SK-N-DZ (cell line): ENCODE measurements at places on chromosomes 12 and 14.

GRCh38 chr12:113108308-113108707, 27.3 kb downstream of the RASAL1 start:
- no peak for DNase-seq

DNA sequence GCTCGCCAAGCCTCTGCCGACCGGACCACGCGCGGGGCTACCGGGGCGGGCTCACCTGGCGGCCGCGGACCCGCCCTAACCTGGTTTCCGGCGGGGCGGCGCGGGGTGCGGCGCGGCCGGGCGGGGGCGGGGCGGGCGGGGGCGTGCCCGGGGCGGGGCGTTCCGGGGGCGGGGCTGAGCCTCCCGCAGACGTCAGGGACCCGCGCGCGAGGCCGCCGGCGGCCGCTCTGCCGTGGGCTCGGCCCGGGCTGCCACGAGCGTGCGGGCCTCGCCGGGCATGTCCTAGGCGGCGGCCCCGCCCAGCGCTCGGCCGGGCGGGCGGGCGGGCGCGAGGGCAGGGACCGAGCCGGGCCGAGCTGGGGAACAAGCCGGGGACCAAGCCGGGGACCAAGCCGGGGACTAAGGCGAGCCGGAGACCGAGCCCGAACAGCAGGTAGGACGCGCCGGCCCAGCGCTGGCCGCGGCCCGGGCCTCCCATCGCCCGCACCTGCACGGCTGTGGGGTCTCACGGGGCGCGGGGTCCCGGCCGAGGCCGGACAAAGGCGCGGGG, at the start of gene CEP170B:
Gene CEP170B, plus strand, starts transcription at position 188 of the 550 bp plus-strand sequence. CDS start 3,183 bp downstream, outside the sequence.
- no peak for DNase-seq

- no peak for DNase-seq
Observed at GRCh38 chr12:49933796-49934195, 16.7 kb upstream of the AQP2 start.

GRCh38 chr12:47110718-47111391, 31.1 kb upstream of the AMIGO2 start:
- no peak for DNase-seq

- peak; percentile 71 for DNase-seq
Observed at GRCh38 chr12:42588524-42589464, 752 bp downstream of the PRICKLE1 start.

DNA sequence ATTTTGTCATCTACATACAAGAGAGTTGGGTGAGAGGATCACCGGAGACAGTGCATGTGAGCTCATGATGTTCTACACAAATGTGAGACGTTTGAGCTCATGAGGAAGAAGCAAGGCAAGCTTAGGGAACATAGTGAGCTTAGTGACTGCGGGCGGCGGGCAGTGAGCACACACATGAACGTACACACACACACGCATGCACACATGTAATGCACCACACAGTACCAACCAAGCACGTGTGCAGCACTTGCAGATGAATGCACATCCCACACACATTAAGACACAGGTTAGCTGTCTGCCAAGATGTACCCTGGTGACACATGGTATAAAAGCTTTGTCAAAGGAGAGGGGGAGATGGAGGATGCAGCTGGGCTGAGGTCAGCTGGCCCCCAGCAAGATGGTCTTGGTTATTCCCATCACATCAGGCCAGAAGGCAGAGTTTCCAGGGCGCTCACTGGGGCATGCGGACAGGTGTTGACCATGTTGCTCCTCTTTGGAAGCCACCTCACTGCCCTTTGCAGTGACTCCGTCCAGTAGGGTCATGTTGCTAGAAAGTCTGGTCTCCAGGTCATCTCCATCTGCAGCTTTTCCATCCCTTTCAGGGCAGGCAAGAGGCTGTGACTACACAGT, 8.7 kb upstream of the CACNA2D4 start:
- DNase-seq, result no peak

GRCh38 chr14:83733670-83734069, 1796.3 kb upstream of the FLRT2 start:
- DNase-seq, result no peak

DNA sequence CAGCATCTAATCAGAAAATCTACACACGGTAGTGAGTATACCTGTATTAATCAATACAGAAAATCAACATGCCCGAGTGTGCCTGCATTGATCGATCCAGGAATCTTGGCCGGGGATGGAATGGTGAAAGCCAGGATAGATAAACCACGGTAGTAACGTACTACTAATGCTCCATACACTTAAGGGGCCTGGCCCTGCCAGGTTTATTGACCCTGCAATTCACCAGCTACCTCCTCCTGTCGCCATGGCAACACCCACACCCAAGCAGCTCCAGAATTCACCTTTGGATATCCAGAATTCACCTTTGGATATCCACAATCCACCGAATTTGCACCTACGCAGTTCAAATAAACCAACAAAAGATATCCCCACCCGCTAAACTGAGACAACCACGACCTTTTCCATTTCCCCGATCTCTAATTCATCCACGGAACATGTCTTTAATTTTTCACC, 14.8 kb upstream of the CALM1 start:
- peak; percentile 29 for DNase-seq

DNA sequence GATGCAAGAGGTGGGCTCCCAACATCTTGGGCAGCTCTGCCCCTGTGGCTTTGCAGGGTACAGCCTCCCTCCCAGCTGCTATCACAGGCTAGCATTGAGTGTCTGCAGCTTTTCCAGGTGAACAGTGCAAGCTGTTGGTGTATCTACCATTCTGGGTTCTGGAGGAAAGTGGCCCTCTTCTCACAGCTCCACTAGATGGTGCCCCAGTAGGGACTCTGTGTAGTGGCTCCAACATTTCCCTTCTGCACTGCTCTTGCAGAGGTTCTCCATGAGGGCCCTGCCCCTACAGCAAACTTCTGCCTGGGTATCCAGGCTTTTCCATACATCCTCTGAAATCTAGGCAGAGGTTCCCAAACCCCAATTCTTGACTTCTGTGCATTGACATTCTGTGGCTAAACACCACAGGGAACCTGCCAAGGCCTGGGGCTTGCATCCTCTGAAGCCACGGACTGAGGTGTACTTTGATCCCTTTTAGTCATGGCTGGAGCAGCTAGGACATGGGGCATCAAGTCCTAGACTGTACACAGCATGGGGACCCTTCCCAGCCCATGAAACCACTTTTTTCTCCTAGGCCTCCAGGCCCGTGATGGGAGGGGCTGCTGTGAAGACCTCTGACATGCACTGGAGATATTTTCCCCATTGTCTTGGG, 24.0 kb upstream of the SLC38A1 start:
- no peak for DNase-seq

GRCh38 chr12:106527356-106527755, 55.4 kb upstream of the RFX4 start:
- DNase-seq, result no peak

DNA sequence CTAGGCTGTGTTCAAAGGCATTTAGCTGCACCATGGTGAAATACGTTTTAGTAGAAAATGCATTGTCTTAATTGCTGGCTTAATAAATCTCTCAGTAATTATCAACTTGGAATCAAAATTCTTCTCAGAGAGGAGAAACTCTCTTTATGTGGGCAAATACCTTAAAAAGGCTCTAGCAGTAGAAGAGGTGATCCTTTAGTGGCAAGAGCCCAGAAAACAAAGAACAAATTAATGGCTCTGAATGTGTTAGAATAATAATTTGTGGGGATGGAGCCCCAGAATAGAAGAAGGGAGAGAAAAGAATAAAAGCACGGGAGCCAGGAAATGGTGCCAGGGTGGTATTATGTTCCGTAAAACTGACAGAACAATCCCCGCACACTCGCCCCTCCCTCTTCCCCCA, 14.8 kb downstream of the TSPAN8 start:
- no peak for DNase-seq

- no peak for DNase-seq
Observed at GRCh38 chr12:1796515-1797010, 23.8 kb upstream of the LRTM2 start.

- no peak for DNase-seq
Observed at GRCh38 chr14:59424341-59425071, 40.7 kb downstream of the GPR135 start.

GRCh38 chr14:71466946-71467345, 465.3 kb upstream of the RGS6 start:
- DNase-seq, result no peak

DNA sequence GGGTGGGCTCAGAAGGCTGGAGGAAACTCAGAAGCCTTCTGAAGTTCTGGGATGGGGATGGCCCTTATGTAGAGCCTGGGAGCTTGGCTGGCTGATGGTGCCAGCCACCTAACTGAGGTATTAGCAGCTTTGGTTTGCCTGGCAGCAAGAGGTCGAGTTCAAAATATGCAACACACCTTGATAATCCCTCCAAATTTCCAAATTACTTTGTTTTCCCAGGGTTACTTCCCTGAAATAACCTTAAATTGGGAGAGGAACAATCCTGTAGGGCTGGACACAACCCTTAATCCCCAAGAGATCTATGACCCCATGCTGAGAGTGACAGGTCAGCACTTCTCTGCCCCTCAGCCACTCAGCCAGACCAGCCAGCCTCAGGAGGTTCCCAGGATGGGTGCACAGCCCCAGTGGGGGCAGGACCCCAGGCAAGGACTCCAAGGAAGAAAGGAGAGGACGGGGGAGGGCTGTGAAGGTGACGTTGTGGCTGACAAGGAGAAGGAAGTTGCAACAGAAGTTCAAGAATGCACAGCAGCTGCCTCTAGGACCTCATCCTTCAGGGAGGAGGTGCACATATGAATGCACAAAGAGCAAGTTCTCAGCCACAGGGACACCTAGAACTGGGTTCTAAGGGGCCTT, 18.6 kb upstream of the KRT77 start:
- DNase-seq, result no peak

GRCh38 chr12:2553388-2554126, 241.2 kb upstream of the FKBP4 start:
- DNase-seq, result no peak

GRCh38 chr12:42728770-42729534, 139.4 kb upstream of the PRICKLE1 start:
- no peak for DNase-seq

- no peak for DNase-seq
Observed at GRCh38 chr12:109772622-109773321, 59.1 kb downstream of the FAM222A start.

GRCh38 chr14:70833884-70834283, 24.6 kb upstream of the MAP3K9 start:
- DNase-seq, result no peak

DNA sequence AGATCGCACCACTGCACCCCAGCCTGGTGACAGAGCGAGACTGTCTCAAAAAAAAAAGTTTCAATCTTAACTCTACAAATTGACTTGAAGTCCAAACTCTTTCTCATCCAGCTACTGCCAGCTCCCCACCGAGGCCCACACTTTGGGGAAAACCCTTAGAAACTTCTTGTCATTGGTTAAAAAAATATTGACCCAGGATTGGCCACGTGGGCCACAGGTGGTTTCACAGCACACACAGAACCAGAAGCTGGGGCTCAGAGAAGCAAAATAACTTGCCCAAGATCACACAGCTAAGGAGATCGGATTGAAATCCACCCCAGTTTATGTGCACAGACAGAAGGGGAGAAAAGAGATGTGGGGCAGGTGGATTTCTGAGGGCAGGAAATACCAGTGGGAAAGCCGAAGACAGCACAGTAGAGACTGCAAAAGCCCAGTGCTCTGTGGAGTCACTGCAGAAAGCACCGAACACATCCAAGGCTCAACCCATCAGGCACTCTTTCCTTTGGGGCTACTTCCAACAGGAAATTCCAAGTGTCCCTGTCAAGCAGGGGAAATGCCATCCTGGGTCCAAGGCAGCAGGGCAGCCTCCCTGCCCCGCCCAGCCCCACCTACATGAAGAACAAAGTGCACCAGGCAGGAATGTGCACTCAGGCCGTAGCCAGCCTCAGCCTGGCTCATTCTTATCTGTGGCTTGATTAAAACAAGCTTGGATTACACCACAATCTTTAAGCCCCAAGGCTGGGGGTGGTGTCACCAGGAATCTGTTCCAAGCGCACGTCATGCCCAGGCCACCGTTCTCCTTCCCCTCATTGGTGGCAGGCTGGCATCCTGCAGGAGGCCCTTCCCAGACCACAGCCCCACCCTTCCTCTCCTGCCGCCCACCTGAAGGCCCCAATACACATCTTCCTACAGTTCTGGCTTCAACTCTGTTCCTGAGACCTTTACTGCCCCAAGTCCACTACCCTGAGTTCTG, 72.5 kb downstream of the ITPK1 start:
- DNase-seq, result no peak

- DNase-seq, result no peak
Observed at GRCh38 chr12:18153826-18154225, 63.8 kb upstream of the RERGL start.

DNA sequence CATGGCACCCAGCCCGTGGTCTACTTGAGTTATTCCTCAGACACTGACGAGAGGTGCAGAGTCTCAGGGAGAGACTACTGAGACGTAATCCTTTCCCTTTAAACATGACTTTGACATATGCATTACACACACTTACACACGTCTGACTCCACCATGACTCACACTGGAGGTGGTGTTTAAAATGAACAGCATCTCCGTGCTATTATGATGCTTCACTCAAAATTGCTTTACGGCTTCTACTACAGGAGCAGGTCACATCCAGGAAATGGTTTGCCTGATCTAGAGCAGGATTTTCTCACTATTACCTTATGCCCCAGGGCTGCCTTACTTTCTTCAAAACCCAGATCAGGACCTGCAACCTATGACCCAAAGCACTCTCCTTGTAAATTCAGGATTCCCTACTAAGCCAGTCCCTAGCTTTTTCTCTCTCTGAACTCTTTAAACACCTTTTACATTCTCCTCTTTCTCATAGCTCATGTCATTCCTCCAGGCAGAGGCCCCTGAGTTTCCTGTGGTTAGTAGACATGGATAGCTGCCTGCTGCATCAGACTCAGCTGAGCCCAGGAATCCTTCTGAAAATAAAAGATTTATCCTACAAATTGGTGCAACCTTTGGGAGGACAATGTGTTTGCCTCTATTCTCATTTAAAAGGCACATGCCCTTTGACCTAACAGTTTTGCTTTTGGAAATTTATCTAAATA, 31.2 kb downstream of the TMCC3 start:
- no peak for DNase-seq

DNA sequence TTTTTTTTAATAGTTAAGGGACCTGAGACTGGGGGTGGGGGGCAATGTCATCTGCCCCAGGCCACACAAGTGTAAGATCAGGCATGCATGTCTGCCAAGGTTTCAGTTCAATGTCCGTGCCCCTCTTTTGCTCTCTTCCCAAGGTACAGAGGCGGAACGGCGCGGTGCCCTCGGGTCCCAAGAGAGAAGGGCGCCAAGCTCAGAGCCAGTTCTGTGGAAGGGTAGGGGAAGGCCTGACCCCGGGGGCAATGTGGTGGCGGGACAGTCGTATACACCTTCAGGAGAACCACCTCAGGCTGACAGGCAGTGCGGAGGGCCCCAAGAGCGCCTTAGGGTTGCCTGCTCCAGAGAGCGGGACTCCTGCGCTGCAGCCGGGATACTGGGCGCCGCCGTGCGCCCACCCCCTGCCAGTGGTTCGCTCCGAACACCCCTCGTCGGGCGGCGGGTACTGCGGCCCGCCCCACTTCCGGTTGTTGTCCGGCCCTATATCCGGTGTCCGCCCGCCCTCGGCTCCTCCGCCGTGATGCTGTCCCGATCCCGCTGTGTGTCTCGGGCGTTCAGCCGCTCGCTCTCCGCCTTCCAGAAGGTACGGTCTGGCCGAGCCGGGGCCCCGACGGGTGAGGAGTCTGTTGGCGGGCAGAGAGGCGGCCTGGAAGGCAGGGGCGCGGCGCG, at the start of gene DLST:
Gene DLST, plus strand, starts transcription at position 486 of the 672 bp plus-strand sequence. Its CDS starts 38 bp downstream, at position 524.
- peak; percentile 80 for DNase-seq
